Activated naive CD8-positive, alpha-beta T cell treated with anti-CD3 and anti-CD28 coated beads for 36 hours (primary cell): ENCODE measurements at places on chromosomes 13 and 19.

DNA sequence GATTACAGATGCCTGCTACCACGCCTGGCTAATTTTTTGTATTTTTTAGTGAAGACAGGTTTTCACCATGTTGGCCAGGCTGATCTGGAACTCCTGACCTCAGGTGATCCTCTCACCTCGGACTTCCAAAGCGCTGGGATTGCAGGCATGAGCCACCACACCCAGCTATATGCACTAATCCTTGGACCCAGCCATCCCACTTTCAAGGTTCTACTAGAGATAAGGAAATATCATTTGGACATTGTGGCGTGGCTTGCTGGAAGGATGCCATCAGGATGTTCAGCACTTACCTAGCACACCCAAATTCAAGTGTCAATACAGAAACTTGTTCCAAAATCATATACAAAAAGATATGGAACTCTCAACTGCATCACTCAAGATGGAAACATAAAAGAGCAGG, 136.4 kb downstream of the ABCC4 start:
- H3K4me3 ChIP-seq: no peak overlapping the region
- peaks cover 21% of the 10 kb centered on the region for H3K36me3 ChIP-seq
- H3K27ac ChIP-seq: no peak overlapping the region
- H3K27me3 ChIP-seq: no peaks in the 10 kb centered on the region

DNA sequence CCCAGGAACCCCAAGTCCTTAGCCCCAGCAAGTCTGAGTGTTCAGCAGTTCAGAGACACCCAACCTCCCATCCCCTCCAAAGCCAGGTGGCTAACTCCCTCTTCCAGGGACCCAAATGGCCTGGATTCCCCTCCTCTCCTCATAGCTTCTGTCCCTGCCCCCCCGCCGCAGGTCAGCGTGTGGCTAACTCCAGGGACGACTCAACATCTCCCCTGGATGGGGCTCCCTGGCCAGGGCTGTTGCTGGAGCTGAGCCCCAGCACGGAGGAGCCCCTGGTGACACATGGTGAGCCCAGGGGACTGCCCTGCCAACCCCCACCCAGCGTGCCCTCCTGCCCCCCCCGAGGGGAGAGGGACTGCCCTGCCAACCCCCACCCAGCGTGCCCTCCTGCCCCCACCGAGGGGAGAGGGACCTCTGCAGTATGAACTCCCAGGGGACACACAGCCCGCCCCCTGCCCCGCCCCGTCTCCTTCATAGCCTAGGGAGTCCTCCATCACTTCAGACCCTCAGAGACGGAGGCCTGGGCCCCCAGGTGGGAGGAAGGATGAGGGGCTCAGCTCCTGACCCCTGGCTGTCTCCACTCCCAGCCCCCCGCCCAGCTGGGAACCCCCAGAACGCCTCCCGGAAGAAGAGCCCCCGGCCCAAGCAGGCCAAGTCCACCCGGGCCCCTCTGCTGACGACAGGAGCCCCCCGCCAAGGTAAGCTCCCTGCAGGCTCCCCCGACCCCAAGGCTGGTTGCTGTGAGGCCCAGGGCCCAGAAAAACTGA, 1.7 kb downstream of the SSC5D start:
- H3K36me3 ChIP-seq: no peaks in the 10 kb centered on the region
- no peak overlapping the region for H3K4me3 ChIP-seq
- H3K27me3 ChIP-seq: peaks cover 12% of the 10 kb centered on the region

- H3K36me3 ChIP-seq: no peaks in the 10 kb centered on the region
- DNase-seq: no peak
- no peaks in the 10 kb centered on the region for H3K27me3 ChIP-seq
- H3K4me3 ChIP-seq: no peak overlapping the region
- H3K4me1 ChIP-seq: no peaks in the 10 kb centered on the region
Observed at GRCh38 chr13:111484959-111485358, 164.5 kb downstream of the TEX29 start.

DNA sequence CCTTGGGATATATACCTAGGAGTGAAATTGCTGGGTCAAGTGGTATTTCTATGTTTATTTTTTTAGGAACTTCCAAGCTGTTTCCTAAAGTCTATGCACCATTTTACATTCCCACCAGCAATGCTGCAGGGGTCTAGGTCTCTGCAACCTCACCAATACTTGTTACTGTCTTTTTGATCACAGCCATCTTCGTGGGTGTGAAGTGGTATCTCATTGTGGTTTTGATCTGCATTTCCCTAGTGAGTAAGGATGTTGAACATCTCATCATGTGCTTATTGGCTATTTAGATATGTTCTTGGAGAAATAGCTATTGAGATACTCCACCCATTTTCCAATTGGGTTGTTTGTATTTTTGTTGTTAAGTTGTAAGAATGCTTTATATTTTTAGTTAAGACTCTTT, 2.7 kb downstream of the OR10H2 start:
- DNase-seq: no peak
- H3K27me3 ChIP-seq: peaks cover 20% of the 10 kb centered on the region
- no peak overlapping the region for H3K27ac ChIP-seq

- no peak overlapping the region for H3K4me3 ChIP-seq
- peaks cover 31% of the 10 kb centered on the region for H3K27me3 ChIP-seq
- no peak for DNase-seq
- H3K36me3 ChIP-seq: no peaks in the 10 kb centered on the region
- H3K27ac ChIP-seq: no peak overlapping the region
- H3K4me1 ChIP-seq: peaks cover 5% of the 10 kb centered on the region
Observed at GRCh38 chr19:50181121-50181520, 18.0 kb upstream of the IZUMO2 start.

DNA sequence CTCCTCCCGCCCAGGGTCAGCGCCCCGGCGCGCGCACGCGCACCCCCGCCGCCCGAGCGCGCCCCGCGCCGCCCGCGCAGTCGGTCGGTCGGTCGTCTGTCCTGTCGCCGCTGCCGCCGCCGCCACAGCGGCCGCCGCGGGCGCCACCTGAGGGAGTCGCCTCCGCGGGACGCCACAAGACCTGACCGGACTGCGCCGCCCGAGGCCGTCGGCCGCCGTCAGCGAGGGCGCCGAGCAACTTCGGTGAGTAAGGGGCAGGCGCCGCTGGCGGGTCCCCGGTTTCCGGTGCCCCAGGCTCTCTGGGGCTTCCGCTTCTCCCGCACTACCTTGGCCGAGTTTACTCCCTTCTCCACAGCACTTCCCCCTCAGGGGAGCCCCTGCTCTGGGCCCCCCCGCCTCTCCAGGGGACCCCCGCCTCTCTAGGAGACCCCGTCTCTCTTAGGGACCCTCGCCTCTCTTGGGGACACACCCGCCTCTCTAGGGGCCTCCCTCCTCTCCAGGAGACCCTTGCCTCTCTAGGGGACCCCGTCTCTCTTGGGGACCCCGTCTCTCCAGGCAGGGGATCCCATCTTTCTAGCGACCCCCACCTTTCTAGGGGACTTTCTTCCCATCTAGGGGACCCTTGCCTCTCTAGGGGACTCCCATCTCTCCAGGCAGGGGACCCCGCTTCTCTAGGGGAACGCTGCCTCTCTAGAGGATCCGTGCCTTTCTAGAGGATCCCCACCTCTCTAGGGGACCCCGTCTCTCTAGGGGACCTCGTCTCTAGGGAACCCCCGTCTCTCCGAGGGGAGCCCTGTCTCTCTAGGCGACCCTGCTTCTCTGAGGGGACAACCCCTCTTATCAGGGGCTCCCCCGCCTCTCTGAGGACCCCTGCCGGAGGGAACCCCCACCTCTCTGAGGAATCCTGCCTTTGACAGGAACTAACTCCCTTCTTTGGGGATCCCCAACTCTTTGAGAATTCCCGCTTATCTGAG, 19.3 kb upstream of the GATAD2A start:
- peaks cover 41% of the 10 kb centered on the region for H3K4me1 ChIP-seq
- no peaks in the 10 kb centered on the region for H3K27me3 ChIP-seq
- peaks cover 16% of the 10 kb centered on the region for H3K36me3 ChIP-seq
- DNase-seq: peak; percentile 17
- H3K4me3 ChIP-seq: peak overlapping the region; percentile 90

GRCh38 chr19:13149628-13150186, 468 bp downstream of the STX10 start:
- peaks cover 13% of the 10 kb centered on the region for H3K27me3 ChIP-seq
- peak overlapping the region; percentile 99 for H3K4me3 ChIP-seq
- H3K36me3 ChIP-seq: peaks cover 20% of the 10 kb centered on the region
- peaks cover 22% of the 10 kb centered on the region for H3K4me1 ChIP-seq
- DNase-seq: peak; percentile 53

GRCh38 chr13:47306991-47307390, 410.1 kb upstream of the HTR2A start:
- H3K27me3 ChIP-seq: no peaks in the 10 kb centered on the region
- no peak overlapping the region for H3K27ac ChIP-seq
- no peaks in the 10 kb centered on the region for H3K4me1 ChIP-seq
- H3K4me3 ChIP-seq: no peak overlapping the region
- DNase-seq: no peak

DNA sequence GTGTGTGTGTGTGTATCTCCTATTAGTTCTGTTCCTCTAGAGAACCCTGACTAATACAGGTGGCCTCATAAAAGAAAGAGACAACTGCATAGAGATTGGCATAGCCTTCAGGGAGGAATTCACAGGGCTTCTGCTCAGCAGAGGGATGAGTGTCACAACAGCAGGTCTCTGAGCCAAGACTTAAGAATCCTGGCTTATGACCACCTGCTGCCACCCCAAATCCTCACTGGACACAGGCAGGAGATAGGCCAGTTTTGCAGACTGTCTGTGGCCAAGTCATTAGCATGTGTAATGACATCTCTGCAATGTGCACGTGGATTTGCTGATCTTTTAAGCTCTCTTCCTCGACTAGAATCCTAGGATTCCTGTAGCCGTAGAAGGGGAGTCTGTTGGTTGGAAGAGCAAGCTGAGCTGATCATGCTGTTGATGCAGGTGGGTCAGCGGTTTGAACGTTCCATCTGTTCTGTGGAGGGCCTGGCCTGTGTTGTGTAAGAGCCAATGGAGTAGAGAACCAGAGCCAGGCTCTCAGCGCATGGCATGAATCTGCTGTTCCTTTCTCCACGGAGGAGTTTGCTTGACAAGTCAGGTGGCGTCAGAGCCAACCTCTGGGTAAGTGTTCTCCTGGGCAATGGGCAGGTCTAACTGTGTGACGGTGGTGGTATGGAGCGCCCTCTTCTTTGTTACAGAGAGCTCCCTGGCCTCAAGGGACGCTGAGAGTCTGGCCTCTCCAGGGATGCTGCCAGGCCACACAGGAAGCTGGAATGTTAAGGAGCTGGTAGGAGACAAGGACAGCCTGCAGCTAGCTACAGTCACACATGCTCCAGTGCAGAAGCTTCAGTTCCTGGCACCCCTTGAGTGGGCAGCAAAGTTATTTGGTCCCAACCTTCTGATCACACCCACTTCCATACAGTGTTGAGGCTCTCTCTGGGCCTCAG, 503.1 kb downstream of the FOXO1 start:
- H3K4me3 ChIP-seq: no peak overlapping the region
- H3K27me3 ChIP-seq: no peaks in the 10 kb centered on the region
- peaks cover 13% of the 10 kb centered on the region for H3K4me1 ChIP-seq
- peaks cover 2% of the 10 kb centered on the region for H3K36me3 ChIP-seq
- no peak for DNase-seq
- H3K27ac ChIP-seq: no peak overlapping the region

DNA sequence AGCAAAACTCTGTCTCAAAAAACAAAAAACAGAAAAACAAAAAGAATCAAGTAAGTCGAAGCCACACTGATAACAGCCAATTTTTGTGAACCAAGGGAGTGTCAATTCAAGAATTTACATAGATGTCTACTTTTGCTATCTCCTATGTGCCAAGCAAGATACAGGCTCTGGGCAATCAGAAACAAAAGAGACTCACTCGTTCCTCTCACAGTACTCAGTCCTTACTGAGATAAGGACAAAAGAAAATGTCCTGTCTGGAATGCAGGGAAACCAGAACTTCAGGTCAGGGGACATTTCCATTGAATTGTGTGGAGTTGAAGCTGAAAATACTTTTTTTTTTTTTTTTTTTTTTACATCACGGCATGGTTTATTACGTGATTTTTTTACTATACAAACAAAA, 53.0 kb downstream of the NLRP12 start:
- no peak for DNase-seq
- H3K4me3 ChIP-seq: no peak overlapping the region
- no peaks in the 10 kb centered on the region for H3K36me3 ChIP-seq
- no peak overlapping the region for H3K27ac ChIP-seq

DNA sequence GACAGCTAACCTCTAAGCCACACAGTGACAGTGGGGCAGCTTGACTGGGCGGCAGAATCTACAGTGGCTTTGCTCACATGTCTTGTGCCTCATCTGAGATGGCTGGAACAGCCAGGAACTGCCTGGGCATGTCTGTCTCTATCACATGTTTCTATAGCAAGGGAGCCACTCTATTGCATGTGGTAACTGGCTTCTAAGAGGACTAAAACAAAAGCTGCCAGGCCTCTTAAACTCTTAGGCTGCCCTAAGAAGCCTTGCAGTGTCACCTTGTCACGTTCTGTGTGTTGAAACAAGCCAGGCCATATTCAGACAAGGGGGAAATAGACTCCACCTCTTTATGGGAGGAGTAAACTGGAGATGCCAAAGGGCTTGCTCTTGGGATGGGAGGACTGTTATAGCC, 122.9 kb upstream of the MAB21L1 start:
- no peaks in the 10 kb centered on the region for H3K27me3 ChIP-seq
- no peaks in the 10 kb centered on the region for H3K4me1 ChIP-seq
- H3K4me3 ChIP-seq: no peak overlapping the region

DNA sequence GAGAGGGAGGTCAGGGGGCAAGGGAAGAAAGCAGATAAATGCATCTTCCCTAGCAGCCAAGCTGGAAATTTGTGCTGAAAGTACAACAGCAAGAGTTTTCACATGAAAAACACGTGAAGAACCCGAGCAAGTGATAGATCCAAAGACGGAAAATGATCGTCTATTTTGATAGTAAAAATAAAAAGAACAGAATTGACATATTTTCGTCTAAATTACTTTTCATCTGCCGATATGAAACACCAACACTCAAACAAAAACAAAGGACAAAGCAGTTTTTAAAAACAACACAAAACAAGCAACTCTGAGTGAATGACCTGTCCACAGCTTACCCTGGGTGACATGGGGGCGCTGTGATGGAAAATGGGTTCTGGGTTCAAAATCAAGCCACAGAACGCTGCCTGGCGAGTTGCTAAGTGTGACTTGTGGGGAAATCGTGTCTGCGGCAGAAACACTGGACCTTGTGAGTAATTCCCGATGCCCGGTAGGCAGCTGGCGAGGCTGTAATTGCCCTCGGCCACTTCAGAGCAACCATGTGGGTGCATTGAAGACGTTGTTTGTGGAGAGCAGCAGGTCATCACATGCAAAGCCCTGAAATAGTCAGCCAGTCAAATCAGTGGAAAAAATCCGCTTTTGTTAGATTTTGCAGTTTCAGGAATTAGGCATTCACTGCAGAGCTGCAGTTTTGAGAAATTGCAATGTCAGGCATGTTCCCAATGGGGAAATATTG, 7.4 kb downstream of the SOX1 start:
- no peak for DNase-seq
- H3K27ac ChIP-seq: no peak overlapping the region
- H3K4me1 ChIP-seq: peaks cover 3% of the 10 kb centered on the region
- H3K4me3 ChIP-seq: no peak overlapping the region
- H3K27me3 ChIP-seq: peaks cover 84% of the 10 kb centered on the region

GRCh38 chr13:44362394-44363040, 11.1 kb upstream of the SERP2 start:
- no peaks in the 10 kb centered on the region for H3K27me3 ChIP-seq
- no peak for DNase-seq
- no peaks in the 10 kb centered on the region for H3K36me3 ChIP-seq
- no peak overlapping the region for H3K27ac ChIP-seq
- H3K4me1 ChIP-seq: no peaks in the 10 kb centered on the region
